ENCODE measurements at places on chromosomes 12 and 14. TPM values are rescaled to one million over a fixed set of nuclear protein-coding genes. Genes with fewer than 3 reads are reported as not detected.

DNA sequence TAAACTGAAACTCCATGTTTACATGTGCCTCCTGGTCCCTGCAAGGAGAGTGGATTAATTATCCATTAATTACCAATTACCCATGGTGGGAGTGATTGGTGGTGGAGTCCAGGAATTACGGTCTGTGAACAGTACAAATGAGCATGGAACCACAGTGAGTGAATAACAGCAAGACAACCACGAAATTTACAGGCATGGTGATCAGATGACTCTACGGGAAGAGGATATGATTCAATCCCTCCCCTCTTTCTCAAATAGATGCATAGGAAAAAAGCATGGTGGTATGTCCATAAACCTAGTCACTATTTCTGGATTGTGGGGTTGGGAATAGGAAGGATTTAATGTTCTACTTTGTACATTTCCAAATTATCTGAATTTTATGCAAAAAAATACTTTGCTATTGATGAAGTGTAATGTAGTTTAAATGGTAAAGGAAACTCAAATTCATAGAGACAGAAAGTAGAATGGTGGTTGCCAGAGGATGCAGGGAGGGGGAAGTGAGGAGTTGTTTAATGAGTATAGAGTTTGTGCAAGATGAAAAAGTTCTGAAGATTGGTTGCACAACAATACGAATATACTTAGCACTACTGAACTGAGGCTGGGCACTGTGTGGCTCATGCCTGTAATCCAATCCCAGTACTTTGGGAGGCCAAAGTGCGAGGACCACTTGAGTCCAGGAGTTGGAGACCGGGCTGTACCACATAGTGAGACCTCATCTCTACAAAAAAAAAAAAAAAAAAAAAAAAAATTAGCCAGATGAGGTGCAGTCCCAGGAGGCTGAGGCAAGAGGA lies 41.2 kb upstream of the C12orf75 start:
- no peak for DNase-seq

DNA sequence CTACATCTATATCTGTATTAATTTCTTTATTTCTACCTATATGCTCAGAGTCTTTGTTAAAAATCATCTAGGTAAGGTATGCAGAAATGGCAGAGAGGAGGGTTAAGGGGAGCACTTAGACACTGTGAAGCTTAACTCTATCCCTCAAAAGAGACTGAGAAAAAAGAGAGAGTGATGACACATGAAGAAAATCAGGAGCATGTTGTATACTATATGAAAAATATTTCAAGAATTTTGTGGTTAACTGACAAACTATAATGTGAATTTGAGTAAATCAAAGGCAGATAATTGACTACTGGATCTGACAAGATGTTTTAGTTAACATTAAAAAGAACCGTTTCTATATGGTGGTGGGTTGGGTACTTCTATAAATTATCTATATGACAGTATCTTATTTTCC lies 1814.2 kb upstream of the SEL1L start:
- DNase-seq, result no peak

DNA sequence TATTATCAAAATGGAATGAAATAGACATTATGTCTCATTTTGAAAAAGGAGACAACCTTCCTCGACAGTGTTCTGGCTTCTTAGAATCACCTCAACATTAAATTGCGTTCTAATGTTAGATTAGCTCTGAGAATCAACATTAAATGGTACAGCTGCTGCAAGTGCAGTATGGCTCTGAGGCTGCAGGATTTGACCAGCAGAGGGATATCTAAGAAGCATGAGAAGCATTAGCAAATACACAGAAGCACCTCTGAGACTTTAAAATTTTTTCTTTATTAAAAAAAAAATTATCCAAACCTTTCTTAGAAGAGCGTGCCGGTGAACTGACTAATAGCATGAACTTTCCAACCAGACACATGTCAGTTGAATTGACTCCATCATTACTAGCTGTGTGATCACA lies 253.4 kb upstream of the LRIG3 start:
- DNase-seq, result no peak

DNA sequence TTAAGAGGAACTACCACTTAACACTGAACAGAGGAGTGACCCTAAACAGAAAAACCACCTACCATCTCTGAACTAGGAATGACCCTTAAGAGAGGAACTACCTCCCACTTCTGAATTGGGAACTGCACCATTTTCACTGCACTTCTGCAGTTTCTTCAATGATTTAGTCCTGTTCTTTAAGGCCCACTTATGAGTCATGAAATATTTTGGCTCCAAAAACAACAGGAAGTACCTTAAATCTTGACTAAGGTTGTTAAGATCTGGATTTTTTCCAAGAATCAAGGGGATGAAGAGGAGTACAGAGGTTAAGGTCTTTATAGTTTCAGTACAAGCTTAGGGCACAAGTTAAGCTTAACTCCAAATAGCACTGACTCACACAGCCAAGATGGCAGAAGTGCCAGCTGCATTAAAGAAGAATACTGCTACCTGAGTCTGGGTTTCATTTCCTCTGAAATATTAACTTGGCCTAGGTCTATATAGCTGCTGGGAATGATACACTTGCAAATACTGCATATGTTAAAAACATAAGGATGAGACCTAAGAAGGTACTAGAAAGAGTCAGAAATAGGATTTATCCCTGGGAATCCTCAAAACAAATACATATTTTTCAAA lies 4.2 kb downstream of the NPC2 start:
- no peak for DNase-seq

DNA sequence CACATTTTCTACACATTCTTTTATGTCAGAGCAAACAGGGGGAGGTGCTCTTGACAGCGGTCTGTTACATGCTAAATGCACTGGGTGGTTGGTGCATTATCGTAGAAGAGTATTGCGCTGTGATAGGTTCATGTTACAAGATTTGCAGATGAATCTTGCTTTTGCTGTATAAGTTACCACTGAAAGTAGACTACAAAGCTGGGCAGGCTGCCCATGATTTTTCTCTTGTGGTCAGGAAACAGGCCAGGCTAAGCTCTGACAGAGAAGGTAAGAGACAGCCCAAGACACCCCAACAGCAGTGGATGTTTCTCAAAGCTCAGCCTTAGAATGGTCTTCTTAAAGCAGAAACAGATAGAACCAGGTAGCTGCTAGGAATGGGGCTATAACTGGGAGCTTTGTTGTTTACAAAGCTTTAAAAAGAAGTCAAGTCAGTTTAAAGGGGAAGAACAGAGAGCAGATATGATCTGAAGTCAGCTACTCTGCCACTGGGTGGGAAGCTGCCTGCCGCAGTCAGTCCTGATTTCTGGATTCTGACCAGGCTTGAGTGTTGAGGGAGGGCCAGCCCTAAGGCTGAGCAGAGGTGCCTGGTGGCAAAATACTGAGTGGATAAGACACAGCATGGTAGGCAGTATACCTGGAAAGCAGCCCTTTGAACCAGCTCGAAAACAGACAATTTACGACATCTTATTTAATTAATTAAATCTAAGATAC lies 9.4 kb downstream of the KCNA1 start:
- no peak for DNase-seq

The KSR2 gene
- 0.07 TPM for total RNA-seq

The CLEC1B gene
- not detected for total RNA-seq

The LMNTD1 gene
- total RNA-seq, result not detected

The TRPV4 gene
- not detected for total RNA-seq
